NCI-H2171 treated with DMSO at 0.1 percent for 48 hours (cell line): ENCODE measurements at places on chromosomes 5 and 9.

GRCh38 chr5:107744418-107745330 is 73.9 kb upstream of the EFNA5 start:
- no peak for DNase-seq

- no peak for DNase-seq
Observed at GRCh38 chr9:33202552-33203201, 35.5 kb upstream of the B4GALT1 start.

DNA sequence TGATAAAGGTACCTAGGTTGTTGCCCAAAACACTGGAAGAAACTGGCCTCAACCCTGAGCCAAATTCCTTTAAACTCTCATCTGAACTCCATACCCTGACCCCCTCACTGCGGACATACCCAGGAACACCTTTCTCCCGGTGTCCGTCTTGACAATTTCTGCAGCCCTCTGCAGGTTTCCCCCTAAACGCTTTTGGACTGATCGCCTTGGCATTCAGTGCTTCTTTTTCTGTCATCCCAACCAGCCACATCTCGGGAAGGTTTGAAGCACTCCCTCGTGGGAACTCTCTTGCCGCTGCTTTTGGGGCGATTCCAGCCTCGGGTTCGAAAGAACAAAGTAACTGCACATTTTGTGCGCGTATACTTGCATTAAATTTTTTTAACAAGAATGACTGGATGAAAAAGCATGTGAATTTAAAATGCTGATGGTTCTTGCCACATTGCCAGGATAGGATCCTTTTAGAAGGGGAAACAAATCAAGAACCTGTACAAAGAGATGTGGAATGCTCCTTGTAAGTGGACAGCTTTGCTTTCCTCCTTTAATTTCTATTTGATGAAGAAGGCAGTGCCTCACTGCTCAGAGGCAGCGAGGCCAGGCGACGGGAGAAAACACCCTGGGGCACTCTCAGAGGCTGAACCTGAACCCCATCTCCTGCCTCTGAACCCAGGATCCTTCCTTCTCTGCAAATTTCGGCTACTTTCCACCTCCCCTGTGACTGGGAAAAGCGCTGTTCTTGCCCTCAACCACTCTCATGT is 615 bp downstream of the PSMD5 start:
- DNase-seq, result no peak

- DNase-seq, result no peak
Observed at GRCh38 chr5:145044970-145045369, 790.2 kb downstream of the PRELID2 start.

DNA sequence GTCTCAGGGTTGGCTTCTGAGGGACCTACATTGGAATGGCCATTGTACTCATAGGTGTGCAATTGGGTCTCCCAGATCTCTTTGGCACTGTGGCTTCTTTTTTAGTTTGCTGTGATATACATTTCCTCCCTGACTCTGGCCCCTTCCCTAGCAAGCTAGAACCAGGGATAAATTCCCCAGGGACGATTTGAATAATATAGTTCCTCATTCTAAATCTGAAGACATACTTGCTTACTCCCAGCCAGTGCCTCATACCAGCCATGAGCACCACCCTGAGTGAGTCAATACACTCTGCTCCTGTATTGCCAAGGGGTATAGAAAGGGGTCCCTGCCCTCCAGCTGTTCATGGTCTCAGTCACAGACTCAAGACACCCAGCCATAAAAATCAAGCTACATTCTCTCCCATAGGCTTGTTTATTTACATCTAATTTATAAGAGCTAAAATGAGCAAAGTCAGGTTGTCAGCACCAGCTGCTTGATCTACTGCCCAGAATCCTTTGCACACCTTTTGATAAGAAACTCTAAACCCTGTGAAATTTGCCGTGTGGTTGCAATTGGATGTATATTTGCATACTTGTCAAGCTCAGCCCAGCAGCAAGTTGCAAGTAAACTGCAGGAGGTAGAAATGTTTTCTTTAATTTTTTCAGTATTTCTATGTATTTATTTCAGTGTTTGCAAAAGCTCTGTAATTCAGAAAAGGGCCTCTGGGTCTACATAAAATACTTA is 219.9 kb upstream of the IRX1 start:
- peak; percentile 55 for DNase-seq

- no peak for DNase-seq
Observed at GRCh38 chr5:59553992-59554391, 339.5 kb downstream of the PDE4D start.

DNA sequence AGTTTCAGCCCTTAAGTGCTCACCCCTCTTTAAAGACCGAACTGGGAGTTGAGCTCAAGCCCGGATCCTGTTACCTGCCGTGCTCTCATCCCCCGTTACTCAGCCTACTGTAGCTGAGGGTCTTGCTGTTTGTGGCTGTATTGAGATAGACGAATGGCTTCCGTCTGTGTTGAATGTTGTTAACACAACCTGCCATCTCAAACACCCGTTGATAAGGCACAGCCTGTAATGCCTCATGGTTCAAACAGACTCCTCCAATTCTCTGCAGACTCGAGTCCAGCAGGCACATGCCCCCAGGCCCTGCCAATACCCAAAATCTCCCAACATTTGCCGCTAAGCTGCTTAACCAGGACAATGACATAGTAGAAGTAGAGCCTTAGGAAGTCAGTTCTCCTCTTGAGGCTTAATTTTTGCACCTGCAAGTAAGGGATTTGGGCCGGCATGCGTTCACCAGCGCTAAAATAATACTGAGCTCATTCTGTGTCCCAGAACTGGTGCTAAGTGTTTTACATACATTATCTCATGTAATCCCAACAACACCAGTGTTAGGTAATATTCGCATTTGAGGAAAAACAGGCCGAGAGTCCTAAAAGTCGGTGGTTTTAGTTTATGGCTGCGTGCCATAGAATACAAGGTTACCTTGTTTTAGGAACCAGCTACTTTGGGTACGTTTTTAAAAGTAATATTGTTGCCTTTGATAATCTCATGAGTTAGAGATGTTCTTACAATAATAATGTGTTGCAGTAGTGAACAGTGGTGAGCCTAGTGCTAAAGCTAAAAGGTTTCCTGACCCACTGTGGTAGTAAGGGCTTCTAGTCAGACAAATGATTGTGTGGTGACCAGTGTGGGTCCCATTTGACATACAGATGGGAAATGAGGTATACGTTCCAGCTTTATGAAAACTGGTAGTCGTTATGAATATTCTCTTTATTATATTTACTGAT is 1.5 kb upstream of the RFX3 start:
- peak; percentile 87 for DNase-seq

GRCh38 chr5:82480331-82480730 is 202.2 kb upstream of the RPS23 start:
- no peak for DNase-seq

GRCh38 chr5:66697796-66698564 is 101.8 kb downstream of the MAST4 start:
- no peak for DNase-seq

GRCh38 chr9:127769929-127770582 is 8.4 kb downstream of the SH2D3C start:
- no peak for DNase-seq

GRCh38 chr9:131282688-131283422 is 6.5 kb upstream of the FAM78A start:
- DNase-seq, result peak; percentile 55

DNA sequence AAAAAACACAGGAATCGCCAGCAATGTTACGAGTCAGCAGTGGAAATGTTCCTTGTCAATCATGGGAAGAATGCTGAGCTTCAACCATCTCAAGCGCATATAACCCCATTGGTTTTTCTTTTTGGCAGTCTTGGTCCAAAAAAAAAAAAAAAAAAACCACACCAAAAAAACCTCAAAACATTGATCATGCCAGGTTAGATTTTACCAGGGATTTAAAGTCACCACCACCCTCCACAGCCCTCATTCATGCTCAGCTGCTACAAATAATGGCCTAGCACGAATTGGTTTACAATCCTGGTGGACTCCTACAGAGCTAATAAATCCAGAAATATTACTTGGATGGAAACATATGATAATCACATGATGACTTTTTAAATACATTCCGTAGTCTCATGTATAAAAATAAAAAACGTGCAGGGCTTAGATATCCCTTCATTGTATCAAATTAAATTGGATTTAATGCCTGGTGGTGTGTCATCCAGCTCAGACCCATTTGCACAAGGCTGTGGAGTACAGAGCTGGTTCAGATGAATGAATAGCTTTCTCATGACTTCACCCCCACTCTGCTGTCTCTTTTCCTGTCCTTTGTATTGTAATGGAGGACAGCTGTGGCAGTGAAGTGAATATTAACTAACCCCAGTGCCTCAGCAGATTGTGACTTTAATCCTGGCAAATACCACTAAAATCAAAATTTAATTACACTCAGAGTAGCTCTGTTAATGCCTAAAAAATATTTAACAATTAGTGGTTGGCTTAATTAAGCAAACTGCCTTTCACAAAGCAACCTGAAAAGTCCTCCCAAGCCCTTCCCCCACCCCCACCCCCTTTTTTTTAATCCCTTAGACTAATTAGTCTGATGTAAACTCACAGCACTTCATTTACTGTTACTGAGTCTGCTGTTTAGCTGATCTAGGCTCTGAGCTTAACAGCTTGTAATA is 626.5 kb upstream of the ZNF608 start:
- DNase-seq, result no peak

GRCh38 chr9:114803479-114804265 is 2.2 kb downstream of the TNFSF15 start:
- DNase-seq, result no peak

- DNase-seq, result no peak
Observed at GRCh38 chr5:138523406-138523805, 19.6 kb downstream of the ETF1 start.

GRCh38 chr5:111299067-111299481 is 74.9 kb downstream of the CAMK4 start:
- DNase-seq, result no peak

- no peak for DNase-seq
Observed at GRCh38 chr5:107955321-107955720, 284.6 kb upstream of the EFNA5 start.

DNA sequence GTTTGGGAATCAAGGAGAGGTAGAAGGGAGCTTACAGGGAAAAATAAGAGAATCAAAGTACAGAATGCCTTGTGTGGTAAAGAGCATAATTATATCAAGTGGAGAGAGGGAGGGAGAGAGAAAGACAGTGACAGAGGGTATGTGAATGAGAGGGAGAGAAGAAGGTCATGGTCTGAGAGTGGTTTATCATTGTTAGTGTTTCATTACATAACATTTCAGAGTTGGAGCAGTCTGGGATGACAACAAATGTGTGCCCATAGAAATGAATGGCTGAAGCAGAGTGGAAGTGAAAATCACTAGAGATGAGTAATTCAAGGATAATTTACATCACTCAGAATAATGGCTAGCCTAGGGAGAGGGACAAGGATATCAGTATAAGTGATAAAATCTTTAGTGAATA is 799.2 kb downstream of the TLE1 start:
- no peak for DNase-seq

DNA sequence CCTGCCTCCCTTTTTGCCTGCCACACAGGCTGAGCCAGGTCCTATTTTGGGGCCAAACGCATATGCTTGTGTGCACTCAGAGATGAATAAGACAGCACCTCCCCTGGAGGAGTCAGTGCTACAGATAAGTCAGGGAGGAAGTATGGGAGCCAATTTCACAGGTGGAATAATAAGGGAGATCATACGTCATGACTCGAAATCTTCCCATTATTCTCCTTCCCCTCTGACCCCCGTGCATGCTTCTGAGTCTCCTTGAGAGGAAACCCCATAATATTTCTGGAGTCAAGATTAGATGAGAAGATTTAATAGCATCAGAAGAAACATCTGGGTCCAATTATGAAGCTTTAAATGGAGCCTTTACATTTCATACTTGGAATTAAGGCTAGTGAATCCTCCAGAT is 15.1 kb upstream of the ZCCHC7 start:
- DNase-seq, result no peak
